ENCODE measurements at places on chromosomes 3 and 15.

GRCh38 chr15:81948222-81948621 lies 97.6 kb downstream of the MEX3B start:
- no peak for DNase-seq

- DNase-seq: peak; percentile 94
These were observed 80.9 kb downstream of the DGKG start for GRCh38 chr3:186281176-186281575.

DNA sequence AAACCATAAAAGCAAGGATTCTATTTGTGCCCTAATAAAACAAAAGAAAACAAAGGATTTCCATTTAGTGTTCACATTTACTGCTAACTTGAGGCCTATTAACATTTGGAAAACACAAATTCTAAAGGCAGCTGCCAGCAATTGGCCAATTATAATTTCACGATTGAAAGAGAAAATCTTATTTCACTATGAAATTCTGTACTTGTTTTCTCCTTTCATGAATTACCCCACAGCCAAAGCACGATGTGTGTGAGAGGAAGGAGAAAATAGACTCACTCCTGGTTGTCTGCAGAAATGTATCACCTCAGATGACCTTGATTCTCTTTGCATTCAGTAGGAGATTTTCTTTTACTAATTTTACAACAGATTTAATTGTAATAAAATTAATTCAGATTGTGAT lies 242.8 kb upstream of the GBE1 start:
- no peak for DNase-seq

DNA sequence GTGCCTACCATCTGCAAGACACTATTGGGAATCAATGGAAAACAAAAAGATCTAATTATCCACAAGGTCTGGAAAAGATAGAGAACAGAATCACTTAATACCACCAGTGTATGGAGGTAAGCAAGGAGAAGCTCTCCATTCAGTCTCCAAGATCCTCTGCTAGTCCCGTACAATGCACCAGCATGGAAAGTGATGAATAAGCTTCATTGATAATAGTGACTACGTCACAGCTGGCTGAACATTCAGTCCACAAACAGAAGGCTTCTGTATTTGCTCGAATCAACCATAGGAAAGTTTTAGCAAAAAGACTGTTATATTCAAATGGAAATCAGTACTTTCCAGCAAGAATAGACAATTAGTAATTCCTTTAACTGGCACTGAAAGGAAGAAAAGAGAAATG lies 42.9 kb downstream of the IGSF11 start:
- no peak for DNase-seq

GRCh38 chr3:10351013-10351735 lies 30.3 kb upstream of the SEC13 start:
- DNase-seq: peak; percentile 33

DNA sequence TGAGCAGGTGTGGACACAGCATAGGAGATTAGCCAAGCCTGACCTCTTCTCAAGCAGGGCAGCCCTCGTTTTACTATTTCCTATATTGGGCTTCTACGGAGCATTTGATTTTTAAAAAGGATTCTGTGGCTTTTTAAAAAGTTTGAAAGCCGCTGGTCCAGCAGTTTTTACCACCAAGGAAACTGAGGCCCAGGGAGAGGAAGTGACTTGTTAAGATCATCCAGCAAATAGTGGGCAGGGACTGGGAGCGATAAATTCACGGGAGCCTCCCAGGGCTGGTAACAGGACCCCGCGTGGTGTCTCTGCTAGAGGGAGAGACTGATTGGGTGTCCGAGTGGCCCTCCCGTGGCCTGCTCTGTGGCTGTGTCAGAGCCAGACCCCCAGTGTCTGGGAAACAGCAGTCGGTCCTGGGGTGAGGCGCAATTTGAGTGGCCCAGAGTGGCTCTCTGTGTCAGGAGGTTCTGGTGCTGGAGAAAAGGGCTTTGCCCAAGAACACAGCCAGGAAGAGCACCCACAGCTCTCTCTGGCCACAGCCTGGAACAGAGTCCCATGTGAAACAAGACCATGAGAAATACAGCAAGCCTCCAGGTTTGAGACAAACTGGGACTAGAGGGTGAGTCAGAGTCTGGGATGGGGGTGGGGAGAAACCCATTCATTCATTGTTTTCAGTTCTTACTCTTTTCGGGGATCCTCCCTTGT lies 4.2 kb downstream of the FURIN start:
- peak; percentile 89 for DNase-seq

DNA sequence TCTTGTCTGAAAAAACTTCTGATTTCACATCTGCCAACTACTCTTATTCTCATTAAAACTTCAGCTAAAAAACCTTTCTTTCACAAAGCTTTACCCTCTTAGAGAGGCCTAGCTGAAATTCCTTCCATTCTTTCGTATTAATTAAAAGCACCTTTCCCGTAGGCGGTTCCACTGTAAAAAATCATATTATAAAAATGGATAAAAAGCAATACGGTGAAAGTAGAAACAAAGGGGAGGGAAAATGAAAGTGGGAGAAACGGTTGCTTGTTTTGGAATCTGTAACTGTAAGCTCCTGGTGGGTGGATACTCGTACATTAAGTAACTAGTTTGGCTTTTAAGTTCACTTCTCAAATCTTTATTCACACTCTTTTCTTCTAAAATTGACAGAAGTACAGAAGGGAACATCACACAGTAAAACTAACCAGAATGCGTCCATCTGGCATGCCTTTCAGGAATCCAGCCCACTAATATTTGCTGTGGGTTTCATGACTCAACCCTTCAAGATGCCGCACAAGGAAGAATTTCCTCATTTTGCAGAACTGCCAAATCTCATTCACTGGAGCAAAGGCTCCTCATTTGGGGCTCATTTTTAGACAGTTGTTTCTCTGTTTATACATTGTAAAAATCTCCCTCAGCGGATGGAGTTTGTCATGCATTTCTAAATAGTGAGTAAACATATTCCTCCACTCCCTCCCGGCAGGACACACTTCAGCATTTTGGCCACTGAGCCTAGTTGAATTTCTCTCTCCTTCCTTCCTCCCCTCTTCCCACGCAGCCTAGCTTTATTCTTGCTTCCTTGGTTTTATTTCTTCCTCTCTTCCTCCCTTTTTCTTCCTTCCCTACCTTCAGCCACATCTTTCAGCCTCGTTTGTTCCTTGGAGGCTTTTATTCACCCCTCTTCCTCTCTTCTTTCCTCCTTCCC lies 419.5 kb upstream of the NAALADL2 start:
- peak; percentile 97 for DNase-seq

Measured in iris pigment epithelial cell (primary cell).